ENCODE measurements at places on chromosomes 1 and 21.

DNA sequence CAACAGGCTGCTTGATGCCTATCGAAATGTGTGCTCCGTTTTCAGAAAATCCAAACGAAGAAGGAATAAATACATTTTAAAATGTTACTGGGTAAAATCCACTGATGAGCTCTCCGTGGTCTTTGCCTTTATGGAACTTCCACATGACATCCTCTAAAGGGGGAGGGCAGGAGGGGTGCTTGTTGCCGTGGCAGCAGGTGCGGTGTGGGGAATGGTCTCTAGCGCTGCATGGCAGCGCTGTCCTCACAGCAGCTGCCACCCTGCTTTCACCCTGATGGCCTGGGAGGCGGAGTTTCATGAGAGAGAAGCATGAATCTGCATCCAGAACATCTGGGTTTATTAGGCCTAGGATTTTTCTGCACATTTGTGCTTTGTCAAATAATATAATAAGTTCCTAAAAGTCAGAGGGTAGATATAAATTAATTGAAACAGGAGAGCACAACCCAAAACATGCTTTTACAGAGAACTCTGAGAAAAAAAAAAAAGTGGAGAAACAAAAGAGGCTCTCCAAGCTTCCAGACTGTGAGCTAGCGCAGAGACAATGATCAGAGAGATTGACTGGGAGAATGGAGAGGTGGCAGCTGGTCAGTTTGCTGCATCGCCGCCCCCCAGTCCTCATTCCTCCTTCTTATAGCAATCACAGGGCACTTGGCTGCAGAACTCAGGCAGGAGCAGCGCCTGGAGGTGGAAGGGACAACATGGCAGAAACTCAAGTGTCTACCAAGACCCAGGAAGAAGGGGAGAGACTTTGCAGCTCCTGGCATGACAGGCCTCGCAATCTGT is 228.6 kb downstream of the DSCAM start:
- no peak for DNase-seq

DNA sequence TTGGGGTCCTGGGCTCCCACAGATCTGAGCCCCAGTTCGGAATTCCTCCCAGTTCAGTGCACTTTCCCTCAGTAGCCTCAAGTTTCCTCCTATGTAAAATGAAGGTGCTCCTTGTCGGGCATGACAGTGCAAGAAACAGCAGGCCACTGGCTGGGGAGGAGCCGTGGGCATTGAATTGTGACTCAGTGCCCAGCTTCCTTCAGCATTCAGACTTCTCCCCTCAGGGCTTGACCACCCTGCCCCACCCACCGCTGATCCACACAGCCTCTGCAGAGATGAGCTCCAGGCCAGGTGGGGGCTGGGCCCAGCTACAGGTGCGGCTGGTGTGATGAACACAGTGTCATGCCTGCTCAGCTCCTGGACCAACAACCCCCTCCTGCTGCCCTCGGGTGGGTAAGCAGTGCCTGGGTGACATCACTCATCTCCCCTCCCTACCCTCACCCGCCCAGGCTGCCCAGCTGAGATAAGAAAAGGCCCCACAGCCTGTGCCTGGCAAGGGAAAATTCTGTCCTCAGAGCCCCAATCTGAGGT is 4.9 kb downstream of the MOB3C start:
- no peak for DNase-seq

GRCh38 chr1:45122724-45123123 is 83.7 kb downstream of the ZSWIM5 start:
- DNase-seq, result no peak

DNA sequence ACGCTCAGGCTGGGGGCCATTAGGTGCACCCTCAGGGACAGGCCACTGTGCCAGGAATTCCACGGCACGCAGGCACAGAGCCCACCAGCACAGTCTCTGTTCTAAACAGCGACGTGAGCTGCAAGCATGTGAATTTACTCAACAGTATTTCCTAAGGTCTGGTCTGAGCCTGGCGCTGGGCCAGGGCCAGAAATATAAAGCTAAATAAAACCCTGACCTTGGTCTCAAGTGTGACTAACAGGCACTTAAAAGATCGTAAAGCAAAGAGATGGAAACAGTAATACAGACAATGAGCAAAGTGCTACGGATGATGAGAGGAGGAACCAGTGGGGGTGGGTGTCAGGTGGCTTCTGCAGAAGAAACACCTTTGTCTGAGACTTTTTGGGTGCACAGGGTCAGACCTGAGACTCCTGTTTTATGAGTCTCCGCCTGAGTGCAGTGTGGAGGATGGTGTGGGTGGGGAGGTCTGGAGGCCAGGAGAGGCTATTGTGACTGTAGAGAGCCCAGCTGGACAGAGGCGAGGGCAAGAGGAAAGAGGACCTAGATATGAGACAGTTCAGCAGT is 53.4 kb upstream of the EDN2 start:
- DNase-seq, result no peak

DNA sequence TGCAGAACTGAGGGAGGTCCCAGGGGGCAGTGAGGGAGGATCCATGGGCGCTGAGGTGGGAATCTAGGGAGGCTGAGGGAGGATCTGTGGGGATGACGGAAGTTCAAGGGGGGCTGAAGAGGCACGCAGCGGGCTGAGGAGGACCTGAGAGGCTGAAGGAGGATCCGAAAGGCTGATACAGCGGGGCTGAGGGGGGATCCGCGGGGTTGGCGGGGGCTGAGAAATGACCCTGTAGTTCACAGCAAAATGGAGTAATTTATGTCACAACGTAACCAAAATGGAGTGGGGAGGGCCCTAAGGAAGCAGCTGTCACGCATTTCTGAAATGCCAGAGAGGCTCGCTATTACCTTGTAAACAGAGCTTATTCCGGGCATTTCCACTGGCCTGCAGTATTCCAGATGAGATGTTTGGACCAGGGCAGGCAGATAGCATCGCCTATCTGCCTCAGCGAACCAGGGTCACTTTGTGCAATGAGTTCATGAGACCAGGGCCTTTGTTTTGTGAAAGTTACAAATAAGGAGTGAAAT is 926 bp upstream of the MRPL55 start:
- DNase-seq, result no peak

GRCh38 chr21:29360799-29361765 is 62.4 kb downstream of the BACH1 start:
- no peak for DNase-seq

DNA sequence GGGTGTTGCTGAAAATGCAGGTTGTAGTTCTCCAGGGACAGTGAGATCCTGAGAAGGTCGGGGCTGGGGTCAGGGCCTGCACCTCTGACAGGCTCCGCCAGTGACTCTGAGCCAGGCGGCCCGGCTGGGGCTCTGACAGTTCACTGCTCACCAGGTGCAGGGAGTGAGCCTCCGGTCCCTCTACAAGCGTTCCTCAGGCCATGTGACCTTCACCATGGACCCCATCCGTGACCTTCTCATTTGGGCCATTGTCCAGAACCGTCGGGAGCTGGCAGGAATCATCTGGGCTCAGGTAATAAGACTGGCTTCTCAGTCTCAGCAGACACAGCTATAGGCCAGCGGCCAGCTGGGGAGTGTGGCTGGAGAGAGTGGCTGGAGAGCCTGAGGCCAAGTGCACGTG is 41.8 kb downstream of the TRPM2 start:
- no peak for DNase-seq

- no peak for DNase-seq
Observed at GRCh38 chr1:241834733-241835377, 13.1 kb upstream of the EXO1 start.

DNA sequence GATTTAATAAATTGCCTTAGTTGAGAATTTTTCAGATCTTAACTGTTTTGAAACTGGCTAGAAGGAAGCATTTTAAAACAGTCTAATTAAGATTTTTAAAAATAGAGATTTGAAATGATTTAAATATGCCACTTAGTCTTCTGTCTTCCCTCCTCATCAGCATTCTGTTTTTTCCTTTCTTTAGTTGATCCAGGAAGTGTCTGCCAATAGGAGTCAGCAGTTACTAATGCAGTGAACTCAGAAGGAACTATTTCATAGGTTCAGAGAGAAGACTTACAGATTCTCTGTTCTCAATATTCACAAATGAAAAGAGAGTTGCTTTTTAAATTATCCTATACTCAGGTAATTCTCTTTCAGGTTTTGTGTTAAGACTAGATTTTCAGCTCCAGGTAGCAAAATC is 84.5 kb downstream of the RPS6KC1 start:
- DNase-seq, result no peak

DNA sequence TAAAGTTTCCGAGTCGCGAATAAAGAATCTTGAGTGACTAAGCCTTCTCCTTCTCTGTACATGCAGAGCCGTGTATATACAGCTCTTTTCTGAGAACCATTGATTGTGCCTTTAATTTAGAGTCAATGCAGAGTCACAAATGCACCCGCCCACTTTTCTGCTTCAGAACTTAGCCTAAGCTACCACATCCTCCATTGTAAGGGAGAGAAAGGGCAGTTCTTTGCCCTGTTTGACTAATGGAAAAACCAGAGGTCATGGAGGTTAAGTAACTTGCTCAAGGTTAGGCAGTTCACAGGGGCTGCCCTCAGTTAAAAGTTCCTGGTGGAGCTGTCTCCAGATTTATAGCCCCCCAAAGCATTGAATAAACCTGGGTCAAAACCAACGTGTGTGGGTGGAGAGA is 139.6 kb downstream of the TOMM20 start:
- no peak for DNase-seq

DNA sequence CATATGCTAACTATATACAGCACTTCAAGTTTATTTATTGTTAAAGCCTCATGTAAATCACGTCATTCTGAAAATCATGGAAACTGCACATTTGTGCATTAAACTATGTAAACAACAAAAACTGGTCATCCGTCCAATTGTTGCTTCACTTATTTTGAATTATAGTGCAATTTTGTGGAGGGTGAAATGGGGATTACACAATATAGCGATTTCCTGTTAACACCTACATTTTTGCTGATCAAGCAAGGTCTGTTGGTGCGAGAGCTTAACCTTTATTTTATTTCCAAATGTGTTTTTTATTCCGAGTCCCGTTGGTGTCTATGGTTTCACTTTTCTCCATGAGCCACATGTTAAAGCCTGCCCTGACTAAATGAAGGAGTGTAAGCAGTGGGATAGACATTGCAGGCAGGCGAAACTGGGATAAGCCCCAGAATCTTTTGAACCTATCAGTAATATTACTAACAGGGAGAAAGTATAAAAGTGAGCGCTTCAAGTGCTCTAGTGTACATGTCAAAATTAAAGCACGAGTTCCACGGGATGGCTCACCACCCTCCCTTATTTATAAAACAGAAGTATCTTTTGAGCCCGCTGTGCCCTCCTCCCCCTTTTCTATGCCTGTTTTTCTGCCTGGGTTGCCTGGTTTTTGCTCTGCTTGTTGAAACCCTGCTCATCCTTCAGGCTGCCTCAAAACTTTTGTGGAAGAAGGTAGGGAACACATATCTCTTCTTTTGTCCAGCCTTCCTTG is 120.7 kb downstream of the NFIA start:
- no peak for DNase-seq

GRCh38 chr1:171355727-171356126 is 41.7 kb downstream of the FMO4 start:
- no peak for DNase-seq

DNA sequence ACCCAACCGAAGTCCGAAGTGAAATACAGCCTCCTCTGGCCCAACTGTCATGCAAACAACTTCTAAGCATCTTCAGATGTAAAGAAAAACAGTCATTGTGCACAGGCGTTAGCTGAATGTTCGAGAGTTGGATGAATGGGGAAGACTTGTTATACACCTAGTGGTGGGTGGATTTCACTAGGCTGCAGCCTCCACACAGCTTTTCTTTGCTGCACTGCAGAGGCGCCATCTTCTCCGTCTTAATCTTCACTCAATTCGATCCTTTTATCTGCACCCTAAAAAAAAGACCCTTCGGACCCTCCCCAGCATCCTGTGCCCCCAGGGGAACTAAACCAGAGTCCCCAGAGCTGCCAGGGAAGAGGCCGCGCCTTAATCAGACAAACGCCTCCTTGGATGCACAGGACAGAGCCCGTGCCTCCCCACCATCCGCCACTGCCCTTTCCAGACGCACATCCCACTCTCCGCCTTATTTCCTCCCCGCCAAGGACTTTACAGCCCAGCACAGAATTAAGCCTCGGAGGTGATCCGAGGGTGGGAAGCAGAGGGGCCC is 1.4 kb downstream of the APP start:
- peak; percentile 2 for DNase-seq

- no peak for DNase-seq
Observed at GRCh38 chr21:25895565-25896205, 160.9 kb downstream of the GABPA start.

- DNase-seq, result no peak
Observed at GRCh38 chr1:55089683-55090082, 50.3 kb downstream of the PCSK9 start.

- DNase-seq, result no peak
Observed at GRCh38 chr1:119735217-119735616, 23.5 kb downstream of the PHGDH start.

Measured in stimulated activated CD4-positive, alpha-beta T cell treated with anti-CD3 and anti-CD28 coated beads, Interleukin-1b, Interleukin-23, amount 100 ng/mL, for 1 hour (primary cell).